ENCODE measurements at places on chromosomes 6 and 20. TPM values are rescaled to one million over a fixed set of nuclear protein-coding genes. Genes with fewer than 3 reads are reported as not detected.

The TSPYL1 gene
- 121 TPM for total RNA-seq

The FAM83C gene
- not detected for total RNA-seq

The ZC3H12D gene
- total RNA-seq, result not detected

The SAPCD1 gene
- total RNA-seq, result not detected

The TRIM40 gene
- total RNA-seq, result not detected

The HEY2 gene
- total RNA-seq, result not detected
